ENCODE measurements at places on chromosomes 12 and 14.

GRCh38 chr12:67632005-67632404, 16.5 kb upstream of the DYRK2 start:
- DNase-seq: no peak

- no peak for DNase-seq
These were observed 84.0 kb upstream of the TMEM132D start for GRCh38 chr12:129987841-129988240.

GRCh38 chr12:53100466-53101151, 2.7 kb upstream of the SOAT2 start:
- DNase-seq: no peak

GRCh38 chr12:49975318-49975761, 2.6 kb downstream of the AQP6 start:
- no peak for DNase-seq

GRCh38 chr12:45725631-45726602, 3.6 kb upstream of the ARID2 start:
- peak; percentile 26 for DNase-seq

DNA sequence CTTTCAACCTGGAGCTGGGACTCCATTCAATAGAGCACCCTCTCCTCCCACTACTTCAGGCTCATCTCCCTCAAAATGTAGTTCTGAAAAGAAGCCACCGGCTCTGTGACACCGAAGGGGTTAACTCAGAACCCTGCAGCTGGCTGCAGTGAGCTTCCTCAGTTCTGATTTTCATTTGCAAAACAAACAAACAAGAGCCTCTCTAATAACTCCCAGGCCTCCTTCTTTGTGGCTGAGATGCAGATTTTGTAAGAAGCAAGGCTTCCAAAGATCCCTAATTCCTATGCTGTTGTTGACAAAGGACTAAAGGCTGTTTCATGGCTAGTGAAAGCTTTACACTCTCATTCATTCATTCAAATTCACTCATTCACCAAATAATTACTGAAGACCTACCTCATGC, 333.4 kb upstream of the TBX3 start:
- DNase-seq: no peak

- DNase-seq: no peak
These were observed 118.5 kb upstream of the FRMD6 start for GRCh38 chr14:51533160-51533559.

Data from femur (tissue), 1 donor.